ENCODE measurements at places on chromosomes 12 and 14. TPM values are rescaled to one million over a fixed set of nuclear protein-coding genes. Genes with fewer than 3 reads are reported as not detected.
A peak's percentile ranks its signal among the peaks of the same experiment; 100 is the strongest.

The BCL11B gene
- 2.1 TPM for total RNA-seq

The SRRM4 gene
- not detected for total RNA-seq

The ZDHHC22 gene
- not detected for total RNA-seq

The DUSP6 gene
- total RNA-seq = 87.3 TPM

The ALKBH2 gene
- 9.4 TPM for total RNA-seq

GRCh38 chr12:124441443-124442194 lies 125.8 kb downstream of the NCOR2 start:
- H3K4me1 ChIP-seq = peaks cover 30% of the 10 kb centered on the region
- H3K36me3 ChIP-seq = peaks cover 7% of the 10 kb centered on the region
- H3K4me3 ChIP-seq = no peak overlapping the region
- no peak for DNase-seq
- H3K27me3 ChIP-seq = no peaks in the 10 kb centered on the region
- H3K27ac ChIP-seq = peak overlapping the region; percentile 41

DNA sequence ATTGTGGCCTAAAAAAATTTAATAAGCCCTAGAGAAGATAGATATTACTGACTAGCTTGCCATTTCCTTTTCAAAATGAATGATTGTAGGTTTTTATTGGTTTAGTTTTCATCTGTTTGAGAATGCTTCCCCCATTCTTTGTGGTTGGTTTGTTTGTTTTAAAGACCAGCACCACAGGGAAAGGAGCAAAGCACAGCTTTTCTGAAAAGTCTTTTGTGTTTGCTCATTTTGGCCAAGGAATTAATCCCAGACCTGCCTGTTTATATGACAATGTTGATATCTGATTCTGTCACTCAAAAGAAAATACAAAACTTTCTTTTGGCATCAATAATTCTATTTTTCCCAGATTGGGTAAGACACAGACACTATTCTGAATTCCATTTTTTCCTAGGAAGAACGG lies 312.5 kb upstream of the FLRT2 start:
- H3K36me3 ChIP-seq = no peaks in the 10 kb centered on the region
- H3K4me1 ChIP-seq = no peaks in the 10 kb centered on the region
- DNase-seq = no peak

DNA sequence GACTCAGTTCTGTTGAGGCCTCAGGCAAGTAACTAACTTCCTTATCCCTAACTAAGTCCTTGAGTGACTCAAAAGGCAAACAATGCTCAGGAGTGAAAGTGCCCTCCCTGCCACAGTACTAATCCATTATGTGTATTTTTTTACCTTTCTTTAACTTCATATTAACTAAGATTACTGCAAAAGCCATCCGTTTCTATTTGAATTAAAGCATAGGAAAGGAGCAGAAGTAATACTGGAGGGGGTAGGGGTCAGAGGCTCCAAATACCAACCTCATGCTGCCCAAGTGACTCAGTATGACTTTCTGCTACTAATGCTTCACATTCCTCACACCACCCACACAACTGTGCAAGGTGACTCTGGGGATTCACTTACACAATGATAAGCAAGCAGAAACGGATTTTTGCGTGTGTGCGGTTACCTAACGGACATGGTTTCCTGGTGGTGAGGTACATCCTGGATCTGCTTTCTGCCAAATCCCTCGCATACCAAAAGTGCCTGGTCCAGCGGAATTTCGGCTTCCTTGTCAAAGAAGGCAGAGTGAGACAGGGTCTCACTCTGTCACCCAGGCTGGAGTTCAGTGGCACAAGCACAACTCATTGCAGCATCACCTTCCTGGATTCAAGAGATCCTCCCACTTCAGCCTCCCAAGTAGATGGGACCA lies 25.1 kb downstream of the MOK start:
- DNase-seq = no peak
- peak overlapping the region; percentile 38 for H3K27ac ChIP-seq
- no peaks in the 10 kb centered on the region for H3K27me3 ChIP-seq
- no peaks in the 10 kb centered on the region for H3K36me3 ChIP-seq

- peak overlapping the region; percentile 100 for H3K4me3 ChIP-seq
- H3K27me3 ChIP-seq = no peaks in the 10 kb centered on the region
- peaks cover 62% of the 10 kb centered on the region for H3K4me1 ChIP-seq
- DNase-seq = peak; percentile 90
Measured at GRCh38 chr14:103056322-103057027, 874 bp downstream of the CDC42BPB start.

- H3K27me3 ChIP-seq = no peaks in the 10 kb centered on the region
- H3K36me3 ChIP-seq = no peaks in the 10 kb centered on the region
- no peak overlapping the region for H3K4me3 ChIP-seq
- no peaks in the 10 kb centered on the region for H3K4me1 ChIP-seq
- no peak overlapping the region for H3K27ac ChIP-seq
Measured at GRCh38 chr14:33805593-33805992, 145.3 kb downstream of the EGLN3 start.

DNA sequence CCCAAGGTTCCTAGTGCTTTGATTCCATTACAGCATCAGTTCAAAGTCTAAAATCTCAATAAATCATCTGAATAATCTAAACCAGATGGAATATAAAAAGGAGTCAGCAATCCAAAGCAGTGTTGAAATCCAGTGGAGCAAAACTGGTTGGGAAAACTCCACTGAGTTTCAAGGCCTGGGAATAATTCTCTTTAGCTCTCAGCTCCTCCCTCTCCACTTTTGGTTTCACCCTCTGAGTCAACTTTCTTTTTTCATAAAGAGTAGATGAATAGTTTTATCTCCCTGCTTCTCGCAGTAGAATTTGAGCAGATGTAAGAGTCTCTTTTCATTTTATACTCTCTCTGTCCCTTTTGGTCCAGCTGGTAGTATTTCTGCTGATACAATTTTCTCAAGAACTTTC lies 338.6 kb downstream of the APAF1 start:
- no peaks in the 10 kb centered on the region for H3K4me1 ChIP-seq
- no peak overlapping the region for H3K4me3 ChIP-seq
- no peaks in the 10 kb centered on the region for H3K27me3 ChIP-seq
- no peak for DNase-seq
- no peak overlapping the region for H3K27ac ChIP-seq

GRCh38 chr12:3550839-3551238 lies 59.8 kb downstream of the PRMT8 start:
- no peak overlapping the region for H3K27ac ChIP-seq
- H3K4me1 ChIP-seq = no peaks in the 10 kb centered on the region
- H3K4me3 ChIP-seq = no peak overlapping the region
- no peaks in the 10 kb centered on the region for H3K27me3 ChIP-seq
- H3K36me3 ChIP-seq = no peaks in the 10 kb centered on the region
- DNase-seq = peak; percentile 18

GRCh38 chr14:56708704-56709103 lies 101.6 kb downstream of the OTX2 start:
- H3K4me3 ChIP-seq = no peak overlapping the region
- H3K36me3 ChIP-seq = no peaks in the 10 kb centered on the region
- no peak for DNase-seq

DNA sequence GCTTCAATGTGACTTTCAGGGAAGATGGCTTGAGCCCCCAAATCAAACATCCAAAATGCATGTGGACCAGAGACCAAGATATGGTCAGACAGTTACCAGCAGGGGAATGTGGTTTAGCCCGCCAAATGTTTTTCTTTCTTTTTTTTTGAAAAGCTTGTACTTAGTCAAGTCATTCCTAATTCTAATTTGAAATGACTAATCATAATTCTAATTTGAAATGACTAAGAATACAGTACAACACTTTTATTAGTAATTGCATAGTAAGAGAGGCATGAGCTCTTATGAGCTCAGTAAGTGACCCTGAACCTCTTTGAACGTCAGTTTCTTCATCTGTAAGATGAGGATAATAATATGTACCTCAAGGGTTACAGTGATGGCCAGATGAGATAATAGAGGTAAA lies 72.4 kb downstream of the HECTD4 start:
- DNase-seq = no peak
- no peaks in the 10 kb centered on the region for H3K27me3 ChIP-seq
- no peak overlapping the region for H3K4me3 ChIP-seq
- peaks cover 17% of the 10 kb centered on the region for H3K36me3 ChIP-seq
- no peaks in the 10 kb centered on the region for H3K4me1 ChIP-seq
- no peak overlapping the region for H3K27ac ChIP-seq

DNA sequence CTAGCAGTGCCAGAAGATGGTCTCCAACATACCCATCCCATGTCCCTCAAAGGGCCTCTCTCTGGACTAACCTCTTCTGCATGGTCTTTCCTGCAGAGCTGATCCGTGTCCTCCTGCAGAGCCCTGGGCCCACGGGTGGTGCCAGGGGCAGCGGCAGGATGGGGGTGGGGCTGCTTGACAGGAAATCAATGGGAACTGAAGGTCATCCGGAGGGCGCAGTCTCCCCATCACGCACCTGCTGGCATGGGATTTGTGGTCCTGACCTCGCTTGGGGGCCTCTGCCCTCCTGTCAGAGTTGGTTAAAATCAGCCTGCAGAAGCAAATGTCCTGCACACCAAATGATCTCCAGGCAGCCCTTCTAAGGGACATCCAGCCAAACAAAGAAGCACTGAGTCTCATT lies 110.2 kb downstream of the DPF3 start:
- peak; percentile 30 for DNase-seq
- H3K4me1 ChIP-seq = no peaks in the 10 kb centered on the region
- H3K27ac ChIP-seq = no peak overlapping the region
- no peak overlapping the region for H3K4me3 ChIP-seq

All from upper lobe of left lung (tissue), 6 donors.